Stimulated activated CD4-positive, alpha-beta T cell treated with anti-CD3 and anti-CD28 coated beads, Interleukin-1b, Interleukin-23, amount 100 ng/mL, for 4 hours (primary cell): ENCODE measurements at places on chromosomes 12 and 14.

DNA sequence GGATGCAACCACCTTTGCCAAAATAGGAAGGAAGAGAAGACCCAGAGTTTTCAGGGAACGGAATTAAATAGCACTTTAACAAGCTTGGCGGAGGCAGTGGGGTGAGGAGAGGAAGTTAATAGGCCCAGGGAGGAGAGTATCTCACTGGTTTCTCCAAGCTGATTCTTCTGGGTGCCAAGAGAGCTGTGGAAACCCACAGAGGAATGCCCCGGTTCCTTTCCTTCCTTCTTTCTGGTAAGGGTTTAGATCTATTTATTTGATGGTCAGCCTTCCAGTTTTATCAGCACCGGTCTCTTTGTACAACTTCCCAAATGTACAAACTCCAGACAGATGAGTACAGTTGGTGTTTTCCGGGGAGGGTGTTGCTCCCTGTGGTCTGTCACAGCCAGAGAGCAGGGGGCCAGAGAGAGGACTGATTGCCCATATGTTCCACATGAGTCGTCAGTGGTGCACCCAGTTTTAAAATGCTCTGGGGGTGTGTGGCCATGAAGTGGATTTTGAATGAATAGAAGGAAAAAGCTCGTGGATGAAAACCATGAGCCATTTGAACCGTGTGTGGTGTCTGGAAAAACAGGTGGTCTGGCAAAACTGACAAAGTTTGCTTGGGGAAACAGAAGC is 26.6 kb downstream of the PRKCH start:
- DNase-seq, result no peak

GRCh38 chr14:75077794-75078193 is 8.4 kb downstream of the ZC2HC1C start:
- no peak for DNase-seq

- DNase-seq, result no peak
Measured at GRCh38 chr12:24997970-24998582, 49.2 kb upstream of the BCAT1 start.

GRCh38 chr14:92514844-92515514 is 1.4 kb downstream of the RIN3 start:
- no peak for DNase-seq

DNA sequence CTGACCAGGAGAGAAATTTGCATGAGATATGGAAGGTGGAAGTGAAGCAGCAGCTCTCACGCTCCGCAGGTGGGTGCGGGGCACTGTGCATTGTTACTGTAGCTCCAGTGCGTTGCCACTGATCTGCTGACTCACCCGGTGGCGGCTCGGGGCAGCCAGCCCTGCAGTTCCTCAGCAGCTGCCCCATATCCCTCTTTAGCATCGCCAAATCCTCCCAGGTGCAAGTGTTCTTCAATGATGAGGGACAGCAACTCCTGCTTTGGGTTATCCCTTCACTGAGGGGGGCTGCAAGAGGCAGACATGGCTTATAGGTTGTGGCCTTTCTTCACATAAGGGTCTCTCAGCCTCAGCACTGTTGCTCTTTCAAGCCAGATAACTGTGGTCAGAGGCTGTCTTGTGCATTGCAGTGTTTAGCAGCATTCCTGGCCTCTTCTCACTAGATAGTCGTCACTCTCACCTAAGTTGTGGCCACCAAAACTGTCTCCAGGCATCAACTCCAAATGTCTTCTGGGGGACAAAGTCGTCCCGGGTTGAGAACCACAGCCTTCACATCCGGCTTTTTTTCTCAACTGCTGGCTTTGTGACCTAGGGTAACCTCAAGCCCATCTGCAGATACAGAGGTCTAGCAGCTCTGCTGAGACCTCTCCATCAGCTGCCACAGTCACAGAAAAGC is 180.8 kb downstream of the EFCAB11 start:
- peak; percentile 30 for DNase-seq

DNA sequence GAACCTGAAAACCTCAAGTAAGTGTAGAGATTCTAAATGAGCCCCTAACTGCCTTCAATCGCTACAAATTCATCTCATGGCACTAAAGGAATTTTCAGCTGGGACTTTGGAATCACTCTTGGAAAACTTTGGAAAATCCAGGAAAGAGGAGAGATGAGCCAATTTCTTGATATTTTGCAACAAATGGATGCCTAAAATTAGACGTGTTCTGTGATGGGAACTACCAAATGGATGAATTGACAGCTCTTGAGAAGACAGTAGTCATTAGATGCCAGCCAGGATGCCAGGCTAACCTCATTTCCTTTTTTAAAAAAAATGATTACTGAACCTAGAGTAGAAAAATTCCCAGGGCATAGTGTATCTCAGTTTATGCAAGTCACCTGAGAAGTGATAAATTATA is 78.3 kb downstream of the NPAS3 start:
- no peak for DNase-seq

DNA sequence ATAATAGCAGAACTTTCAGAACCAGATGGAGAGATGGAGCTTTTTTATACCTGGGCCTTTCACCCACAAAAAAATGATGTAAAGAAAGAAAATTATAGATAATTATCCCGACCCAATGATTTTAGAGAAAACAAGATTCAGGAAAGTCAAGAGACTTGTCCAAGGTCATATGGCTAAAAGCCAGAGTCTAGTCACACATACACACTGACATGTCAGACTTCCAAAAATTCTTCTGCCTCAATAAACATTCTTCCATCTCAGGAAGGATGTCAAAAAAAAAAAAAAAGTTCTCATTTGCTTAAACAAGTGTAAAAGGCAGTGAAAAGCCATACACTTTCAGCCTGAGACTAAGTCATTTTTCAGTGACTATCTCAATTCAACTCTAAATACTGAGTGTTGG is 116.0 kb downstream of the PRICKLE1 start:
- no peak for DNase-seq

DNA sequence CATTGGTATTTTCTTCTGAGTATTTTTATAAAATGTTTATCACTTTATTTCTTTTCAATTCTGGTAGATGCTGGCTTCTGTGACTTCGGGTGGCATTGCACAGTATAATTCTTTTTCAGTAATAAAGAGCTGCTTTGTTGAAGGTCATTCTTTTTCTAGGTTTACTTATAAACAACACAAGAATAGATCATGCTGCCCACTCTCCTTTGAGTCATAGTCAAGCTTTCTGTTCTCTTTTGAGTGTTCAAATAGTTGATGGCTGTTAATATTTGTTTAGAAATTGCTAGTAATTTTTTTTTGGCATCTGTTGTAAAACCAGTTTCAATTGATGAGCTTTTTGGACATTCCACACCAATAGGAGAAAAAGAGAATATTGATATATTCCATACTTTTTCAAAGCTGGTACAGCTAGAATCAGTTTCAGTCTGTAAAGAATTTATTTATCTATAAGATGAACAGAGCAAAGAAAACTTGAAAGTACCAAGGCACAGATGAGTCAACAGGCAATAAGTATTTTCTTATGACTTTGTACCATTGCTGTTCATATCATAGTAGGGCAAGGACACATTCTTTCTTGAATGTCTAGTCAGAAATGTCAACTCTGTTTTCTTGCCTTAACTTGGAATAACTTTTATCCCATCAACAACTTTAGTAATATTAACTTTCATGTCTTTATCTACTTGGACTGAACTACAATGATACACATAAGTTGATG is 513.0 kb upstream of the SEL1L start:
- DNase-seq, result no peak

- no peak for DNase-seq
Measured at GRCh38 chr14:68377006-68377405, 415.9 kb downstream of the ZFP36L1 start.

DNA sequence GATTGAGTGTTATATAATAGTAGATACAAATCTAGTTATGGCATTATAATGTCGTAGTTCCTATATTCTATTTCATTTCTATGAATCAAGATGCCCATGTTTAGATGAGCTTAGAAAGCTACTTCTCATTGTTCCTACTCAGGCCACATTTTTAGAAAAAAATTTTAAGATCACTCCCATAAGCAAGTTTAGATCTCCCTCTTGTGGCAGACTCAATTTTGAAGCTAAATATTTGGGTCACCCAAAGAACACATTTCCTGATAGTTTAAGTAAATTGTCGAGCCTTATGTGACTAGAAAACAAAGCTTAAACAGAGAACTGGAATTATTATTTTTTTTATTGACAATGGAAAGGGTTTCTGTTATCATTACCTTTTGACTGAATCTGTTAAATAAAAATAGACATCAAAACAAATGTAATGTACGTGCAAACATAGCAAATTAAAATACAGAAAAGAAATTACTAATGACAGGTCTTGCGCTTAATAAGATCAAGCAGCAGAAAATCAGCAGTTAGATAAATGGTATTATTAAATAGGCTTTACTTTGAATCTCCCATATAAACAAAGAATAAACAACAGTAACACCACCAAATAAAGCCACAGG is 180.2 kb downstream of the ACSS3 start:
- no peak for DNase-seq

GRCh38 chr12:1830981-1831963 is 10.9 kb downstream of the LRTM2 start:
- DNase-seq, result no peak

GRCh38 chr14:101628471-101628966 is 67.2 kb downstream of the DIO3 start:
- peak; percentile 69 for DNase-seq

DNA sequence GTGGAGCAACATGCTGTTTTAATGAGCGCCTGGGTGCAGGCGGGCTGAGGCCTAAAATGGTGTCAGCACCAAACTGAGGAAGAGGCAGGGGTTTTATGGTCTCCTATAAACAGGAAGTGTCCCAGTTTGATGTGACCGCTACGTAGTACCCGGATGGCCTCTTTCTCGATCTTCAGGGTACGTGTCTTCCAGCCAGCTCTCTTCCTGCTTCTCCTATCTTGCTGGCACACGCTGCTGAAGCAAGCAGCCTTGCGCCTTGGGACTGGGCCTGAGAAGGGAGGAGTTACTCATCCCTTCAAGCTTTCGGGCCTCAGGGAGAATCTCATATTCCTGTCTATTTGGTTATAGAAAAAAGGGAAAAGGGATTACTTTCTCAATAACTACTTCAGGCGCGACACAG is 28.2 kb upstream of the RNASE1 start:
- DNase-seq, result no peak

- DNase-seq, result no peak
Measured at GRCh38 chr14:97107760-97108159, 310.6 kb downstream of the VRK1 start.

- DNase-seq, result no peak
Measured at GRCh38 chr14:64053694-64054669, 201.2 kb downstream of the SYNE2 start.

GRCh38 chr12:78933014-78933413 is 68.4 kb downstream of the SYT1 start:
- no peak for DNase-seq

DNA sequence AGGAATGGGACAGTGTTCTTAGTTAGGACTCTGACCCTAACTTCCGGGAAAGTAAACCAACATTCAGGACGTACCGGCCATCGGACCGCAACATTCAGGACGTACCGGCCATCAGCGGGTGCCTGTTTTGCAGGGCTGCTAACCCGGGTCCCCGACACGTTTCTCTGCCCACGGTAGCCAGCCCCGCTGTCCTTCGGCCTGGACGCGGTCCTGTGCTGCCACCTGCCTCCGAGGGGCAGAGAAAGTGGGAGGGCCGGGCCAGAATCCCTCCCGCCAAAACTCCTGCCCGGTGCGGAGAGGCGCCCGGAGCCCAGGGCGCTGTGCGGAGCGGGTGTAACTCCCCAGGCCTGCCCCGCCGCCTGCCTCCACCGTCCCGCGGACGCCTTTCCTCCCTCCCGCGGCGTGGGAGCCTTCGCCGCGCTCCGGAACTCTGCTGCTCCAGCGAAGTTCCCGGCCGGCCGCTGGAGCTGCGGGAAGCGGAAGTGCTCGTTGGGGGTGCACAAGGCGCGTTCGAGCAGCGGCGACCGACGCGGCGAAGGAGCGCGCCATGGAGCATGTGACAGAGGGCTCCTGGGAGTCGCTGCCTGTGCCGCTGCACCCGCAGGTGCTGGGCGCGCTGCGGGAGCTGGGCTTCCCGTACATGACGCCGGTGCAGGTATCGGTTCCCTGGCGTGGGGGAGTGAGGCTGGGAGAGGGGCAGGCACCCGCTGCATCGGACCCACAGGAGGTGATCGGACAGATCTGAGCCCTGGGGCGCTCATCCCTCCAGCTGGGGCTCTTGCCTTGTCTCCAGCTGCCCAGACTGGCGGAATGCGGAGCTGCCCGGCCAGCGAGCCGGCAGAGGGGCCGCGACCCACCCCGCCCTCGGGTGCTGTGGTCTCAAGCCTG is at the start of gene DDX55:
DDX55 (plus strand) TSS at position 498 of the 888 bp plus-strand sequence; CDS start at position 548, 50 bp downstream.
- peak; percentile 76 for DNase-seq

- DNase-seq, result peak; percentile 23
Measured at GRCh38 chr14:63388766-63389431, 70.2 kb upstream of the GPHB5 start.

DNA sequence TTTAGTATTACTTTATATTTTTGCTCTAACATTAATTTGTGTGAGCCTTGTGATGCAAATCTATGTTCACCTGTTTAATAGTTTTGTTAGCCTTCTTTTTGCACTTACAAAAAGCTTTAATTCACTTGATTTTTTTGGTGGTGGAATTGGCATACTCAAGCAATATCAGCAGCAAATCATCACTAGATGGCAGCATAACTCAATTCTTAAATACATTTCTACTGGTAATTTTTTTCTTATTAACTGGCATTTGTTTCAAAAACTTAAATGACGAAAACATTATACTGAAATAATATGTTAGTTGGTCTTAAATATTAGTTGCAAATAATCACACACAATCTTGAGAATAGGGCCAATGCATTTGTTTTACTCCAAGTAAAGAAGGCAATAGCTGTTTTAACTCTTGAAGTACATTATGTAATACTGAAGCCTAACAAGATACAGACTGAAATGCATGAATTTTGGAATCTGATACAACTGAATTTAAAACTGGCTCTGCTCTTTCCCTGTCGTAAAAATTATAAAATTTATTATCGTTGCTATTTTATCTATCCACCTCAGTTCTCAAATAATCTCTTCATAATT is 151.5 kb downstream of the ATXN7L3B start:
- DNase-seq, result no peak

GRCh38 chr12:2735432-2735831 is 59.3 kb upstream of the FKBP4 start:
- DNase-seq, result no peak

DNA sequence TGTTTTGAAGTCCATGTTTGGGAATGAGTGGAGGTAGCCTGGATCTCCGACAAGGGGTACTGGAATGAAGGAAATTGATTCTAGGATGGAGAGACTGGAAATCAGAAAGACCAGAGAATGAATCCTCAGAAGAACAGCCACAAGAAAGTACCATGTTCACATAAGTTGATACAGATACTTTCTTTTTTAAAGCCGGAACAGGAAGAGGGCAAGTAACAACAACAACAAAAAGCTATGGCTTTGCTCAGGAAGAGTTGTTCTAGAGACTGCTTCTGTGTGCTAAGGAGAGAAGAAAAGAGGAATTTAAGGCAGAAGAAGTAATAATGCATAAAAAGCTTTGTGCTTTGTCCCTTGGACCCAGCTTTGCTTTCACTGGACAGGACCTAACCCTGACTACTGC is 6.2 kb downstream of the TC2N start:
- no peak for DNase-seq

- DNase-seq, result no peak
Measured at GRCh38 chr14:96146131-96146771, 58.4 kb upstream of the BDKRB2 start.
